ENCODE measurements at places on chromosomes 5 and 9.

GRCh38 chr9:98043915-98044314 lies 12.6 kb upstream of the NANS start:
- DNase-seq: no peak

GRCh38 chr9:113641100-113641885 lies 177.8 kb downstream of the RGS3 start:
- no peak for DNase-seq

- DNase-seq: no peak
Observed at GRCh38 chr5:16160706-16161105, 18.9 kb downstream of the MARCHF11 start.

DNA sequence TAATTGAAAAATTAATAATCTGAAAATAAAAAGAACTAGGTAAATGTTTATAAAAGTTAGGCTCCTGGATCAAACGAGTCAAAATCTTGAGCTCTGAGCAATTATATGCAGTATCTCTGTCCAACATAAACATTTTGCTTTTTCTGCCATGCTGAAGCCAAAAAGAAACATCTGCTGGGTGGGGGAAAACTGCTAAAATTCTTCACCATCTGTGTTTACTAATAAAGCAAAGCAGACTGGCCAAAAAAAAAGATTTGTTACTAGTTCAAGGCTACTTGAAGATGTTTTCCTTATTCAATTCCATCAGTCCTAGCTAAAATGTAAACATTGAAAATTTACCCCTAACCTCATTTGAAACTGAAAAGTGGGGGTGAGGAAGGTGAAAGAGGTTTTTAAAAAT lies 29.7 kb downstream of the GTF3C4 start:
- DNase-seq: no peak

DNA sequence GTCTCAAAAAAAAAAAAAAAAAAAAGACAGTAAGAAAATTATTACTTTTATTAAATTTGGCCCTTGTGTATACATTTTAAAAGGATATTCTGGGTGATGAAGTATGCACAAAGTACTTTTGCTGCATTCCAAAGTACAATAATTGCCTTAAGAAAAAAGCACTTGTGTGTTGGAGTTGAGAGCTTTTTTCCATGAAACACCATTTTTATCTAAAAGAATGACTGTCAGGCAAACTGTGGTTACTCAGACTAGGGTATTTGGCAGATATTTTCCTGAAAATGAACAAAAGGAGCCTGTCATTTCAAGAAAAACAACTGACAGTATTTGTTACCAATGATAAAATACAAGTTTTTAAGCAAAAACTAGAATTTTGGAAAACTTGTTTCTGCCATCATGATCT lies 84.3 kb upstream of the PTPN3 start:
- DNase-seq: no peak

DNA sequence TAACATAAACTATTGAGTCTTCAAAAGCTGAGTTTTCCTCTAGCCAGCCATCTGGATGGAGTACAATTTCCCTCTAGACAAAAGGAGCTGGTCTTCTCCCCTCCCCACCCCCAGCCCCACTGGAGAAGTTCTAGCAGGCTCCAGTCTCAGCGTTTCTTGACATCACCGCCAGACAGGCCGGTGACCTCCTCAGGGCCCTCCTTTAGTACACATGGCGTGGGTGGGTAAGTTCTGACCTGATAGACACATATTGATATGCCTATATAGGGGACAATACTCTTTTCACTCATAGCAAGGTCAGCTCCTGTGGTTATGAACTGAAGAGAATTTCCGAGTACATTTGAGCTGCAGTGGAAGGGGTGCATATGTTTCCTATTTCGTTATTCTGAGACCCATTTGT lies 27.2 kb downstream of the DNAI1 start:
- no peak for DNase-seq

GRCh38 chr9:33170464-33171415 lies 3.6 kb upstream of the B4GALT1 start:
- no peak for DNase-seq

DNA sequence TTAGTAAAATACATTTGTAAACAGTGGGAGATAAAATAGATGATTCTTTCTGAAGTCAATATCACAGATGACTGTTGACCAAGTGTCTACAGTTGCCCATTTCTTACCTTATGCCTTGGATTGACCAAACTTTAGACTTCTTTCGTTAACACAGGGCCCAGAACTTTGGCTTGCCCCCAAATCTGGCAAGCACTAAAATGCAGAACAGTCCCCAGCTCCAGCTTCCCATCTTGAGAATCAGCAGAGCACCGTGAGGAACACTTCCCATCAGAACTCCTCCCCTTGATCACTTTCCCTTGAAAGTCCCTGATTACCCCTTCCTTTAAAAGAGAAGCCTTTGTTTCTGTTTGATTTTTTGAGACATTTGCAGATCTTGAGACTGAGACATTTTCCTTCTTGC lies 1039.9 kb downstream of the TLE1 start:
- DNase-seq: no peak

Data from aorta (tissue), 5 donors.